ENCODE measurements at places on chromosomes 4 and X.

DNA sequence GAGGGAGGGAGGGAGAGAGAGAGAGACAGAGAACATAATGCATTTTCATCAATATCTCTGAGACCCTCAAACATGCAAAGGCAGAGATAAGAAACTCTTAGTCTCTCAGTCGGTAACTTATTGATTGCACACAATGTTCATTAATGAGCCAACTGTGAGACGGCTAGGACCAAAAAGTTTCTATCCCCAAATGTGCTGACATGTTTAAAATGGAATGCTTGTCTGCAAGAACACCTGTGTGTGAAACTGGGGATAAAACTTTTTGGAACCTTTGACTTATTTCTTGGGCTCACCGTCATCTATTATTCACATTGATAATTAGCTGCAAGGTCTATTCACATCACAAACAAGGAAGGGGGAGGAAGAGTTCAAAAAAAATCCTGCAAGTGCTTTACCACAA is 477.9 kb downstream of the STIM2 start:
- no peak for DNase-seq

GRCh38 chr4:169109035-169109675 is 99.1 kb upstream of the CBR4 start:
- DNase-seq, result no peak

DNA sequence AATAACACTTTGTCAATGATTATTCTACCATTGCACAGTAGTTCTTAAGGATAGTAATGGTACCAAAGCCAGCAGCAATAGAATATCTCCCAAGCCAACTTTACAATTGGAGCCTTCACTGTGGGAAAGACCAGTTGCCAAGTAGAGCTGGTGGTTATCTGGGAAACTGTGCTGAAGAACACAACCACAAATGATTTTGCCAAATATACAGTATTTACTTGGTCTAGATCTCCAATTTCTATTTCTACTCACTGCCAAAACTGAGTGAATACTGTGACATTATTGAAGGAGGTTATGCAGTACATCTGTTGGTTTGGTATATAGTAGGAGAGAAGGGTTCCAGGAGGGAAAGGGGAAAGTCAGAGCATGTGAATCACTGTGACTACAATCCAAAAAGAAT is 3.8 kb downstream of the TET2 start:
- no peak for DNase-seq

GRCh38 chrX:63250253-63250868 is 100.8 kb downstream of the SPIN4 start:
- DNase-seq, result peak; percentile 11

GRCh38 chr4:27412613-27413012 is 552.0 kb downstream of the STIM2 start:
- no peak for DNase-seq

DNA sequence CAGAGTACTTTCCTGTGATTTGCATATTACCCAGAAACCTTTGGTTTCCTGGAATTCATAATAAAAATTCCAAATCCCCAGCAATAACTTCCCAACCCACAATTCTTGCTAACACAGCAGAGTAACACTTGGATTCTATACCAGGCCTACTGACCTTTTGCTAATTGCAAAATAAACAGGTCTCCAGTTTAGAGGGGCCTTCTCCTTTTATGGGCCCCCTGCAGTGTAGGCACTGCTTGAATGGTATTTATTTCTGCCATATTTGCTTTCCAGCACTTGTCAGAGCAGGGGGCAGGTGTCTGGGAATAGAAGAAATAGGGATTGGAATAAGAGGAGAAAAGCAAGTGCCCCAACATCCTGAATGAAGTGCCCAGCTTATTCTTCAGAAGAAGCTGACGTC is 25.3 kb upstream of the GPC3 start:
- DNase-seq, result no peak

DNA sequence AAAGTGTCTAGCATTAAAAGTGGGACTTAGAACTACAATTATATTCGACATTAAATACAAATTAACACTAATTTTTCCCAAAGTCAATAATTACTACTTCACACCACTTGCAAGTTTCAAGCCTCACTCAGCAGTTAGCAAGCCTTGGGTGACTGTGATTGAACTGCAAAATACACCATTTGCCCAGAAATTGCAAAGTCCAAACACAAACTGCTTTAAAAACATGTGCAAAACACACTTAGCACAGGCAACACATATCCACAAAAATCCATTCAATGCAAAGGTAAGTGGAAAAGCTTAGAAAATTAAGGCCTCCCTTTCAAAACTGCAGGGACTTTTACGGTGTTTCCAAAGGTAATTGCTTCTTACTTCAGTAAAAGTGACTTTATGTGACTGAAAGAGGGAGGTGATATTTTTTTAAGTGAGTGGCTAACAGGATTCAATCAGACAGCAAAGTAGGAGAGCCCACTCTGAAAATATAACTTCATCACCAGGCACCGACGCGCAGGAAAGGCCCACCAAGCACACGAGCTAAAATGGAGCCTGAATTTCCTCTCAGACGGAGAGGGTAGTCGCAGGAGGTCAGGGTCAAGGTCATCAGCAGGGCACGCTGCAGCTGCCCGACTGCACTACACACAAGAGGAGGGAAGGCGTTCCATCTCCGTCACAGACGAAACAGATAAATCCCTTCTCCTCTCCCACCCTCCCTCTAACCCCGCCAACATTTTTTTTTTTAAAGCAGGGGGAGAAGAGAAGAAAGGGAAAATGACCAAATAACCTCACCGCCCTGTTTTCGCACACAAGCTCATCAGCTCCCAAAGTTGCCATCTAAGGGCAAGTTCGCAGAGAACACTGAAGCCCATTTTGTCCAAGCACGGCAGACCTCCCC is 3.1 kb downstream of the ZNF827 start:
- peak; percentile 66 for DNase-seq

DNA sequence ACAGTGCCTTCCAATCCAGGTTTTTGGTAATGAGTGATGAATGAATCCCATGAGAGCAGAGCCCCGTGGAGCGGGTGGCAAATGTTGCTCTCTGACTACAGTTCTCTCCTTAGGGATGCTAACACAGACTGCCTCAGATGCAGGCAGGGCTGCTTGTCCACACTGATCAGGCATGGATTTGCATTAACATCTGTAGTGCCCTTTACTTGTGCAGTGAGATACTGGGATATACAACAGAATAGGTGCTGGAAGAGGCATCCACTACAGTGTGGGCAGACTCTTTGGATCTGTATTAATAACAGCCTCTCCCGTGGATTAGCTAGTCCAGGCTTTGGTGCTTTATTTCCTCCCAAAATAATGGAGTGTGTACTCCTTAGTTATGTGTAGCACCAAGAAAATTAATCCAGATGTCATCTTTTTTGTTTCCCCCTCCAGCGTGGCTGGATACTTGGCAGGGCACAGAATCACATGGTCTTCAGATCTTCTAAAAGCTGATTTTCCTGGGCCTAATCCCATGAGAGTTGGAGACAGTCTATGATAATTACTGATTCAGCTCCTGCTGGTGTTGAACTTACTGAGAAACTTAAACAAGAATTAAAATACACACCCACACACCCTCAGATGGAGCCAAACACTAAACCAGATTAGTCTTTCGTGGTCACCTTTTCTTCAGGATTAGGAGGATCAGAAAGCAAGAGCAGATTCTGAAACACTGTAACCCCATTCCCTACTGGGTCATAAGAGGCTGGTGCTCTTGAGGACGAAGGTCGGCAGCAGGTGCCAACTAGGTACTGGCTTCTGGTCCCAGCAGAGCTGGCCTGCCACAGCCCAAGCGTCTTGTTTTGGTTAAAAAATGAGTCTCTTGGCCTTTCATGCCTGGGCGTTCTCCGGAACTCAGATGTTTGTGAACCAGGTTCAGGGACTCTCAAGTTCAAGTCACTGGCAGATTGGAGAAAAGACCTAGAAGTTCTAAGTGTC is 23.1 kb upstream of the NAP1L5 start:
- DNase-seq, result no peak

- no peak for DNase-seq
Measured at GRCh38 chr4:157564218-157564617, 343.7 kb downstream of the GRIA2 start.

GRCh38 chr4:647481-647880 is 22.1 kb downstream of the PDE6B start:
- DNase-seq, result peak; percentile 2

- DNase-seq, result no peak
Measured at GRCh38 chr4:15233626-15234025, 194.2 kb upstream of the C1QTNF7 start.

DNA sequence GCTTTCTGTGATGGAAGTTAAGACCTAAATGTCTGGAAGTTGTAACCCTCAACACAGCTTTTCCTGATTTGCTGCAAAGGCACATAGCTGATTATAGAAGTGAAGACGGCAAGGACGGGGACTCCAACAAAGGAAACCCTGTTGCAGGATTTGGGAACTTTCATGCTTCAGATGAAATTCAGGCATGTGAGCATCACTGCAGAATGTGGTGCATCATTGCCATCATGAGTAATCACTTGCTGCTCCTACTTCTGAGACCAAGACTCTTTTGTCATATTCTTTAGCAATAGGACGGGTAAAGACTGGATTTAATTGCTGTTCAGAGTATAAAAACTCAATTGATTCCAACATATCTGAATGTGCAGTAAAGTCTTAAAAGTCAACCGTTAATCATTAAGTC is 35.8 kb downstream of the YIPF6 start:
- DNase-seq, result no peak

DNA sequence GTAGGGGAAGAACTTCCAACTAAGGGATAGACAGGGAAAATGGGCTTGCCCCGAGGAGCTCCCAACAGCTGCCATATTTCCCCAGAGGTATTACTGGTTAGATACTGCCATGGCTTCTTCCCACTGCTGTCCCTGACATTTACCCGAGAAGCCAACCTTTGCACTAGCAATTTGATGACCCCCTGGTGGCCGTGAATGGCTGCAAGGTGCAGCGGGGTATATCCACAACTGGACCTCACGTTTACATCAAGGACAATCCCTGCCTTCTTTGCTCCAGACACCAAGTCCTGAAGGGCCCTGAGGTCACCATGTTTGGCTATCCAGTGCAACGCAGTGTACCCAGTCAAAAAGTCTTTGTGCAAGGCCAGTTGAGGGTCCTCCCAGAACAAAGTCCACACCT is 2.3 kb downstream of the SOWAHB start:
- DNase-seq, result no peak

DNA sequence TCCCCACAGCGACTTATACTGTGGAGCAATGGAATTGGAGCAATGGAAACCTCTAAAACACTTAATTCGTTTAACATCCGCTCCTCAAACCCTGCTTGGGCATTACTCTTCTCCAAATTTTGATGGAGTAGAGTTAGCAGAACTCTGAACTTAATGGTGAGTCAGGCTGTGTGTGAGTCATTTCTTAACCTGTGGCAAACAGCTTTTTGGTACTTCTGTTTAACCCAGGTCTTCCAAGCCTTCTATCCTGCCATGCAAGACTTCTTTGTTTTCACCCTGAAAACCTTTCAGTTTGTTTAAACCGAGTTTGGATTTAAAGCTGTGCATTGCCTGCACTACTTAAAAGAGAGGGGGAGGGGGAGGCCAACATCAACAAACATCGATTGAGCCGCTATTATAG is 3.6 kb upstream of the AMOT start:
- DNase-seq, result no peak

DNA sequence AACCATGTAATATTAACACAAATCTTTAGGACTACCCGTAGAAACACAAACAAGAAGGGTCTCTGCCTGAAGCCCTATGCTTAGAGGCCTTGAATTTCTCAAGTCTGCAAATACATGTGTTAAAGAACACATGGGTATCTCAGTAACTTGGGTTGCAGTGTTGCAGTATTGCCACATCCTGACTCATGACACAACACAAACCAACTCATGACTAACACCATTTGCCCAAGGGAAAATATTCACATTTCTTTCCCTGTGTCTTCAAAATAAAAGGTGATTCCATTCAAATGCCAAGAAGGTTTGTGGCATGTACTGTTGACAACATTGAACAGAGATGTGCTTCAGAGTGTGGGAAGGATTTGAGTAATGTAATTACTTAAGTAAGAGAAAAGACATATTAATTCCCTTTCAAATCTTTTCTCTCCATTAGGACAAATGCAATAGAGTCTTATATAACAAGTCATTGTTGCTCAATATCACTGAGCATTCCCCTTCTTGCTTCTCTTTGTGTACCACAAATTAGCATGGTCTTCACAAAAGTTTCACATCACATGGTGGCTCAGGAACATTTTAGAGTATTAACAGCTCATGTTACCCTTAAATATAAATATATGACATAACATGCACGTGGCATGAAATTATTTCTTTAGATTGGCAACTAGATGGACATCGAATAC is 487.1 kb downstream of the STPG2 start:
- no peak for DNase-seq

DNA sequence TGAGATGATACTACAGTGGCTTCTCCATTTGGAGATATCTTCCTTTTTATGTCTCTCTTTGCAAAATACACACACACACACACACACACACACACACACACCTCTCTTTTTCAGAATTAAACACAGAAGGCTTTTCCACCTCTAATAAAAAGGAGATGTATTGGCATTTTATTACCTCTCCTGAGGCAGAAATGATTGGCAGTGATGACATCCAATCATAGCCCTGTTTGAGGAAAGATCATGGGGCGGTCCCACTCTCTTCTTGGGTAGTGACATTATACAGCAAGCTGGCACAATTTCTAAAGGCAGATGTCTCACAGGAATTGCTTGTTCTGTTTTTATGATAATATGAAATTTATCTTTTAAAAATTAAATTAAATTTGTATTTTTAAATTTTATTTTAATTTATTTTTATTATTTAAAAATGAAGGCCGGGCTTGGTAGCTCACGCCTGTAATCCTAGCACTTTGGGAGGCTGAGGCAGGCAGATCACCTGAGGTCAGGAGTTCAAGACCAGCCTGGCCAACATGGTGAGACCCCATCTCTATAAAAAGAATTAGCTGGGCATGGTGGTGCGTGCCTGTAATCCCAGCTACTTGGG is 15.6 kb downstream of the CHRNA9 start:
- no peak for DNase-seq

GRCh38 chr4:26290321-26290720 is 30.5 kb upstream of the RBPJ start:
- no peak for DNase-seq
